Esophagus squamous epithelium (tissue), 5 donors: ENCODE measurements at places on chromosomes 6 and 20.
A peak's percentile ranks its signal among the peaks of the same experiment; 100 is the strongest.

- H3K36me3 ChIP-seq: no peaks in the 10 kb centered on the region
- no peak for DNase-seq
- no peak overlapping the region for H3K27ac ChIP-seq
Measured at GRCh38 chr6:22468256-22468965, 101.0 kb upstream of the HDGFL1 start.

DNA sequence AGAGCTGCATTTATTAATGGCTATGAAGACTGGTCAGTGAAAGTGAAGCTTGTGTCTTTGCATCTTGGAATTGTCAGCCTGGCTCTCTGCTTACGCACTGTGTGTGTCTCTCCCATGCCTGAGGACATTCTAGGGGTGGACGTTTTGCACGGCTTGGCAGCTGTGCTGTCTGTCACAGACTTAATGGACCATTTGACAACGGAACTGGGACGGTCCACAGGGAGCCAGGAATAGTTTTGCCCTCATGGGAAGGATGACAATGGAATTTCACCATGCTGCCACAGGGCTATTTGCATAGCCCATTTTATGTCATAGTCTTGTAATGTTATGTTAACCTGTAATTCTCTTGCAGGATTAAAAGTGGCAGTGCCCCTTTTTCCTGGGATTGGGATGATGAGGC, 44.7 kb downstream of the OR2B6 start:
- no peak overlapping the region for H3K27ac ChIP-seq
- no peaks in the 10 kb centered on the region for H3K4me1 ChIP-seq
- no peaks in the 10 kb centered on the region for H3K36me3 ChIP-seq
- no peak for DNase-seq
- no peaks in the 10 kb centered on the region for H3K27me3 ChIP-seq

DNA sequence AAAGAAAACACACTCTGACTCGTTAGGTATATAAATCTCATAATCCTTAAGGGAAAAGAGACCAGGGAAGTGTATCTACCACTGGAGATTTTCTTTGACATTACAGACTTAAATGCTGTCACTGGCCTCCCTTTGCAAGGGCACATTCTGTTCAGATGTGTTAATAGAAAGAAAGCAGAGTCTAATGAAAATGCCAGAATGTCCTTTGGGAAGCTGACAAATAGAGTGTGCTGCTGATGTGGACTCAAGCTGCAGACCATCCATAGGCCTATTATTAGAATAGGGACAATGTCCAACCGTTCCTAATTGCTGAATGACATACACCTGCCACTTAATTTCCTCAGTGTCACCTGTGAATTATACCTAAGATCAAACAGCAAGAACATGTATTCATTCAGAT, 41.2 kb downstream of the SLC35D3 start:
- no peaks in the 10 kb centered on the region for H3K36me3 ChIP-seq
- no peak overlapping the region for H3K27ac ChIP-seq
- H3K4me3 ChIP-seq: no peak overlapping the region
- peaks cover 5% of the 10 kb centered on the region for H3K4me1 ChIP-seq

DNA sequence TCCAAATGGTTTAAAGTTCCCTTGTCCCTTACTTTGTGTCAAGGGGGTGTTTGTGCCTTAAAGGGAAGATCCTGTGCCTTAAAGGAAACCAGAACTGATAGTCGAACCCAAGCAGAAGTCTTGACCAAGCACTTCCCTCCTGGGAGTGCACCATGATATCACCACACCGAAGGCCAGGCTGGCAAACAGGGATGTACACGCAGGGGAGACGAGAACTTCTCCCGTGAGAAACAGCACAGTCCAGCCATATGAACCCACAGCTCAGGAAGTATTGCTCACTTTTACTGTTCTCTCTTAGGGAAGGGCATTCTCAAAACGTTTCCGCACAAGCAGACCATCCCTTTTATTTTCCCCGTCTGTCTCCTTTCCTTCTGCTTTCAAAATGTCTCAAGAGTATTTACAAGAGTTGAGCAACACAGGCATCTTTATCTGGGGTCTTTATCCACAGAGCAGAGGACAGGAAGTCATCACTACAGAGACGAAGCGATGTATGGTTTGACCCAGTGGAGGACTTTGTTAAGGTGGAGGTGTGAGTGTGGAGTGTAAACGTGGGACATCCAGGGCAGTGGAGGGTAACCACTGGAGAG, 12.8 kb upstream of the SERPINB1 start:
- no peaks in the 10 kb centered on the region for H3K36me3 ChIP-seq
- peak overlapping the region; percentile 38 for H3K27ac ChIP-seq
- H3K27me3 ChIP-seq: no peaks in the 10 kb centered on the region
- peaks cover 21% of the 10 kb centered on the region for H3K4me1 ChIP-seq
- no peak for DNase-seq
- peak overlapping the region; percentile 7 for H3K4me3 ChIP-seq

DNA sequence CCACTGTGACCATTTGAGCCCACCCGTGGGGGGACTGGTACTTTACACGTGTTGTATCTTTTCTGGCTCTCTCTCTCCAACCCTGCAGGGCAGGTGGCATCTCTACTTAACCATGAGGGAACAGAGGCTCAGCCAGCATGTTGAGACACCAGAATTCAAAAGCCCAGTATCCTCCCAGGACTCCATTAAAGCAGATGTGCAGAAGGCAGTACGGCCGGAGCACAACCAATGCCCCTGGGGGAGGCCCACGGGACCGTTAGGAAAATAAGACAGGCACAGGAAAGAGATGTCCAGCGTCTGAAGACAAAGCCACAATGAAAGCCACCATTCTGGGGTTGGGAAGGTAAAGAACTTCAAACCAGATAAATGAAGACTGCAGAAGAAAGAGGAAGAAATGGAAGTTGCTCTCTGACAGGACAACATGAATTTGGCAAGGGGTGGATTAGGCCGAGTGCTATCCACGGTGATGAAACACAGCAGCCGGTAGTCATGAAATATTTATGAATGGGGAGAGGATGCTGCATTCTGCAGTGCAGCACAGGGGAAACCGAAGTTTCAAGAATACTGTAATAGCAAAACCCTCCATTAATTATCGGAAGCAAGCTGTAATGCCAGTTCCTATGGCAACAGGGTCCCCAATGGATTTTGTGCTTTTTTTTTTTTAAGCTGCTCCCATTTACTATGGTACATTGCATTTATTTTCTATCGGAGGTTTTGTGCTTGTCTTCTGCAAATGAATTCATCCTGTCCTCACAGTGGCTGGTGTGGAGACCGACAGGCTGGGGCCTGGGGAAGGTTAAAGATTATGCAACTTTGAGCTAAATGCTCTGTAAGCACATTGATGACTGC, 179.4 kb downstream of the NRN1 start:
- no peak overlapping the region for H3K27ac ChIP-seq
- no peaks in the 10 kb centered on the region for H3K36me3 ChIP-seq
- DNase-seq: no peak

DNA sequence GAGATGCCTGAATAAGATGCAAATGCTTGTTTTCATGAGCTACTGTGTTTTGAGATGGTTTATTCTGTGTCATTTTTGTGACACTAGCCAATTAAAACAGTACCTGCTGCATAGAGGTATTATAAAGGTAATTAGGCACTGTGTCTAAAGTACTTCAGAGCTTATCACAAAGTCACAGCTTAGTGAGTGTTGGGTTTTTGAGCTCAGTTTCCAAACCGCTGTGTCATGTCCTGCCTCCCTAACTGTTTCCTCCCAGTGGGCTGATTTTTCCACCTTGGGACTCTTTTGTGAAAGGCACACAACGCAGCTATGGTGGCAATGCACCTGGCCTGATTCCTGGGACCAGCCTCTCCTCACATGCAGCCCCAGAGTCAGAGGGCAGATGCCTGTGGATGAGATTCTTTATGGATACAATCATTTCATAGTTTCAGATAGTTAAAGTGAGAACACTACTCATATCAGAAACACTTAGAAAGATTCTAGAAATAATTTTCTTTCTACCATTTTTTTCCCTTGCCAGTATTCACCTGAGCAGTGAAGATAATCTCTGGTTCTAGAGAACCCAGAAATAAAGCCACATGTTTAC, 41.3 kb upstream of the TAGAP start:
- H3K36me3 ChIP-seq: no peaks in the 10 kb centered on the region
- no peak for DNase-seq
- peaks cover 8% of the 10 kb centered on the region for H3K4me1 ChIP-seq
- H3K27me3 ChIP-seq: no peaks in the 10 kb centered on the region

GRCh38 chr6:43644940-43645612, at the start of gene RSPH9:
TSS of gene RSPH9 (plus strand) at chr6:43645036. CDS start at chr6:43645099, 63 bp downstream.
- H3K27me3 ChIP-seq: no peaks in the 10 kb centered on the region
- H3K27ac ChIP-seq: peak within 1 kb of the TSS; percentile 78
- no peaks in the 10 kb centered on the region for H3K4me1 ChIP-seq
- DNase-seq: no peak
